ENCODE measurements at places on chromosomes 12 and 14.
A peak's percentile ranks its signal among the peaks of the same experiment; 100 is the strongest.

DNA sequence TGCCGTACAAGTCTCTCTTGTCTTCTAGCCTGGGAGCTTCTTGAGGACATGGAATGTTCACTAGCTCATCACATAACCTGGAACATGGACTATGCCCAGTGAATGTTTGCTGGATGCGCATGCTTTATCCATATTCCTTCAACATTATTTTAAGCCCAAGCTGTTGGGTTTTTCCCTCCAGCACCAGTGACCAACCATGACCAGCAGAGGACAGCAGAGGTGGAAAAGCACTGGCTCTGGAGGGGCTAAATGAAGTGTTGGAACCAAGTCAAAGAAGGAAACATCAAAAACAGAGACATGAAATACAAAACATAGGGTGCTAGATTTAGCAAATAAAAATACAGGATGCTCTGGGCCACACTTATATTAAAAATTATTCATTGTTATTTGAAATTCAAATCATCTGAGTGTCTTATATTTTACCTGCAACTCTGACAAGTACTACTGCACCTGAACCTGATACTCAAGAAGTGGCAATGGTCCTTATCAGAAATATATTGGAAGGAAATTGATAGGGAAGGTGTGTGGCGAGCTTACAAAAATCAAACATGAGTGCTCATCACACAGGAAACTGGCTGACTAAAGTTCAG lies 23.1 kb upstream of the HELB start:
- DNase-seq = no peak

DNA sequence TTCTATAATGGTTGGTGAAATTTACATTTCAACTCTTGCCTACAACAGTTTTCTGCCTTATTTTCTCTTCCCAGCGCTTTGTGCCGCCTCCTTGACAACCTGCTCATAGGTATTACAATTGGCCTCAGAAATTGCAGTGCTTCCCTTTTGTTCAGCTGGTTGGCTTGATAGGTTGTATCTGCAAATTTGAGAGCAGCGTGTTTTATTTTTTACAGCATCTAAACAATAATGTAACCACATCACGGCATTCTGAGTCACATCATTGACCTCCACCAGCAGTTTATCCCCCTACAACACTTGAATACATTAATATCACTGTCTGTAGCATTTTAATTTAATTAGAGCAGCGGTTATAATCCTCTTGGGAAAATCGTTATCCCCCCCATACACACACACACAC lies 99.4 kb downstream of the ETV6 start:
- DNase-seq = no peak

DNA sequence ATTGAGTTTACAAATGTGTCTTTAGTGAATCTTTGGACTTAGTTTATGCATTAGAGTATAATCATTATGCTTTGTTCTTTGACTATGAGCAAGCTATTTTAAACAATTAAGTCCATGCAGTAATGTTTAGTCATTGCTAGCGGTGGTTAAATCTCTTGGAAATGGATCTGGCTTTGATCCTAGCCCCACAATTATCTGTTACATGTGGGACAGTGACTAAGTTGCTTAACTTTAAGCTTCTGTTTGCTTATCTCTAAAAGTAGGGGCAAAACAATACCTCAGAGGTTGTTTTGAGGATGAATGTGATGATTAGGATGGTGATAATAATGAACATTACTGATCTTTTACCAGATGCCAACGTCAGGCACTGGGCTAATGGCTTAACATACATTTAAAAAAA lies 124.2 kb downstream of the NPAS3 start:
- DNase-seq = no peak

DNA sequence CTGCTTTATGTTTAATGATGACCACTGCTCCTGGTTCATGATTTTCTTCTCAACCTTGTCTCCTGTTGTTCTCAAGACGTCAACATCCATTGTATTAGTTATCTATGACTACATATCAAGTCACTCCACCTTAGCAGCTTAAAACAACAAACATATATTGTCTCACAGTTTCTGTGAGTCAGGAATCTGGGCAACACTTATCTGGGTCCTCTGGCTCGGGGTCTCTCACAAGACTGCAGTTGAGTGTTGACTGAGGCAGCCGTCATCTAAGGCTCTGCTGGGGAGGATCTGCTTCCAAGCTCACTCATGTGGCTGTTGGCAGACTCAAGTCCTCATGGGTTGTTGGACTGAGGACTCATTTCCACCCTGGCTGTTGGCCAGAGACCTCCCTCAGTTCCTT lies 27.3 kb upstream of the FRS2 start:
- DNase-seq = no peak

DNA sequence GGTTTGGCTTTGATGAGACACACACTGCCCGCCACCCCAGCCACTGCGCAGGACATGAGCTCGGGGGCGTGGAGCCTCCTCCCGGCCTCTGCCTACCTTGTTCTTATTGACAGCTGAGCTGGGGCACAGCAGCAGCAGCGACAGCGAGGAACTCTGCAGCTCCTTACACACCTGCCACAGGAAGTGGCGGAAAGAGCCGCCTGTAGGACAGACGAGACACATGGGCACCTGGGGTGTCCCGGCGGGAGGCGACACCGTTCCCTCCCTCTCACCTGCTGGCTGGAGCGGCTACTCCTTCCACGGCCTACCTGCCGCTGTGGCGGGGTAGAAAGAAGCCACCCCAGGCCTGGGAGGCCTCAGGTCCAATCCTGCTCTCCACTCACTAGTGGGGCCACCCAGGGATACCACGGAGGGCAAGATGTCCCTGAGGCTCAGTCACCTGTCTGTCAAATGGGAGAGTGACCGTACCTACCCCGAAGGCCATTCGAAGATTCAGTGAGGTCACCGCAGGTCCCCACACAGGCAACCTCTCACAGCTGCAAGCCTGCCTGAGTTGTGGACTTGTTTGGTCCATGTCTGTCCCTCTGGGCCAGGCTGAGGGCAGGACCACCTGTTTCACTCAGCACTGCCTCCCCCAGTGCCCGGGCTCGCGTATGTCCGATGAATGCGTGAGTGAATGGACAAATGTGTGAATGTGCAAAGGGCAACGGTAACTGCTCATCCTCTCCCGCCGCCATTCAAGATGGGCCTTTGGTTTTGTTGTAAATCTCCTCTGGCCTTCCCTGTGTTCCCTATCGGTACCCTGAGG lies 42.6 kb downstream of the TRAFD1 start:
- DNase-seq = no peak

DNA sequence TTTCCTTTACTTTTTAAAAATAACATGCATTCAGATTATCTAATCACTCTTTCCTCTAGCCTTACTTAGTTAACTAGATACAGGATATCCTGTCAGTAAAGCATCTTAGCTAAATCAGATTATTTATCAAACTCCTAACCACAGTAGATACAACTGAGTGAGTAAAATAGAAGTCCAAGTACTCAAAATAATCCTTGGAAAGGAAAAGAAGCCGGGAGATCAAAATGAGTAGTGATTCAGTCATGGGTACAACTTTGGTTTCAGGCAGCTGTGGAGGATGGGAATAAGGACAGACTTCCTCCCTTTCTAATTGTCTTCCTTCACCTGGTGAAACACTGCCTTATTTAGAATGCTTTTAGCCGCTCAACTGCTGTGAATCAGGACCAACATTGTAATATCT lies 29.4 kb downstream of the GNG2 start:
- no peak for DNase-seq

DNA sequence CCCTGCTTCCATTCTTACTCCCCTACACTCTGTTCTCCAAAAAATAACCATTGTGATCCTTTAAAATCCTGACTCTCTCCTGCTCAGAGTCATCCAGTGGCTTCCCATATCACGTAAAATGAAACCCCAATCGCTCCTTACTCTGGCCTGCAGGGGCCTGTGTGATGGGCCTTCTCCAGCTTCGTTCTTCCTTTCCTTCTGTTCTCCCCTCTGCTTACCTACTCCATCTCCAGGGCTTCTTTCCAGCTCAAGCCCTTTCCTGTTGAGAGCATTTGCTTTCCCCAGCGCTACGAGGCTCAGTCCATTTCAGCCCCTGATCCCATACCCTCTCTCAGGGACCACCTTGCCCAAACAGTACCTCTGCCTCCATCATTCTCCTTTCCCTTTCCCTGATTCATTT lies 144.4 kb upstream of the ARHGAP5 start:
- DNase-seq = no peak

GRCh38 chr12:91100906-91101305 lies 10.4 kb downstream of the LUM start:
- no peak for DNase-seq

GRCh38 chr12:11877869-11878780 lies 192.6 kb upstream of the BCL2L14 start:
- DNase-seq = peak; percentile 88

DNA sequence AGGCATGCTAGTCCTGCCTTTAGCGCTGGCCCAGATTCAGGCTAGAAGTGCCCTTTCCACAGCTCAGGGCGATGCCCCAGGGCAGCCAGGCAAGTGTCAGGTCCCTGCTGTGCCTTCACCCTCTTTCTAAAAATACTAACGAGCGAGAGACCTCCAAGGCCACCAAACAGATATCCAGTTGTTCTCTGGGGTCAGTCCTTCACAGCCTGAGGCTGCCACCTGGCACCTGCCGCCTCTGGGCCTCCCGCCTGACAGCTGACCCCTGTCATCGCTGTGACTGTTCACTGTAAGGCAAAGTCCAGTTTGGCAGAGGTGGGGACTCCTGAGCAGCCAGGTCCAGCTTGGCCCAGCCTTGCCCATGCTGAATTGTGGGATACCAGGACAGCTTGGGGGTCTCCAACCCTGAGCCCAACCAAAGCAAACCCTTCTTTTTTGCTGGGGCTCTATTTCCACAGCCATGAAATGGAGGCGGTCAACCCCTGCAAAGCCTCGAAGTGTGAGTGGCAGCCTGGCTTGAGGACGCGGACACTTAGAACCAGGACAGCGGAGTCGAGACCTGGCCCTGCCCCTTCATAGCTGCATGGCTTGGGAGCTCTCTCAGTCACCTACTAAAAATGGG lies 79.9 kb downstream of the NINJ2 start:
- no peak for DNase-seq

GRCh38 chr12:51174501-51174900 lies 1.6 kb upstream of the TFCP2 start:
- no peak for DNase-seq

DNA sequence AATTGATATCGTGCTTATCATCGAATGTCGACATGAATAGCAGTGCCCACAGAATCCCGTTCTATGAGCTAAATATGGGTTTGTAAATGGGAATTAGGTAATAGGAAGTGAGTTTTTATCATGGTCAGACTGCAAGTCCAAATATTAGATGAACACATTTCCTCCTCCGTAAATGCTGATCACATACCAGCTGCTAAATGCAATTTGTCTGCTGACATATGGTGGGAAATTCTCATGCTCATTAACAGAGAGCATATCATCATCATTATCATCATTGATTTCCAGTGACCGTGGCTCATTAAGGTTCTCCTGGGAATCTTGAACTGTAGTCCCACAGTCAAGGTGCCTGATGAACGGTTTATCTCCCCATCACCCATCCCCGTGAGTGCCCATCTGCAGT lies 998.8 kb upstream of the TMEM132C start:
- DNase-seq = no peak

DNA sequence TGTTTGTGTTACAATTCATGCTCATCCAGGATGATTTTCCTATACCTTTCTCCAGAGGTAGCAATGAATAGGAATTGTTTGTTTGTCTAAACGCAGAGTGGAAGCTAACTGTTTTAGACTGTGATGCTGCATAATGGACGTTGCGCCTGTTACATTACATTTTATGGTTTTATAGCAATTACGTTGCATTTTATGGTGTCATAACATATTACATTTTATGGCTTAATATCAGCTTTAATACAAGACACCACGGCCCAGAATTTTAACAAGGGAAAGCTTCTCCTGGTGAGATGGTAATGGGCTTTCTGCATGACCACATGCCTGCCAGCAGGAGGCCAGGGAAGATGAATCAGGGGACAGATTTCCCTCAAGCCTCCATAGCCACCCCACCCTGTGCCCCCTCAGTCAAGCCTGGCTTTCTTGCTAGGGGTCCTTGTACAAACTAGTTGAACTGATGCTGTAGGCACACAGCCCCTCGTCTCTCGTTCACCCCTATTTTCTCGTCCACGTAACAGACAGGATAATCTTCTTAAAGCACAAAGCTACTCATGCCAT lies 56.5 kb downstream of the HSPB8 start:
- no peak for DNase-seq

- DNase-seq = no peak
These were observed 13.5 kb downstream of the C14orf132 start for GRCh38 chr14:96052541-96053247.

GRCh38 chr14:75820761-75821160 lies 159.7 kb downstream of the TTLL5 start:
- DNase-seq = no peak

GRCh38 chr14:27881646-27882045 lies 884.9 kb upstream of the FOXG1 start:
- no peak for DNase-seq

- no peak for DNase-seq
These were observed 525 bp upstream of the FAR2 start for GRCh38 chr12:29148596-29148910.

GRCh38 chr14:21384494-21384851 lies 654 bp upstream of the SUPT16H start:
- DNase-seq = peak; percentile 23

GRCh38 chr12:1069846-1070245 lies 78.8 kb downstream of the ERC1 start:
- no peak for DNase-seq

GRCh38 chr12:115984616-115985015 lies 292.9 kb downstream of the MED13L start:
- DNase-seq = peak; percentile 80

DNA sequence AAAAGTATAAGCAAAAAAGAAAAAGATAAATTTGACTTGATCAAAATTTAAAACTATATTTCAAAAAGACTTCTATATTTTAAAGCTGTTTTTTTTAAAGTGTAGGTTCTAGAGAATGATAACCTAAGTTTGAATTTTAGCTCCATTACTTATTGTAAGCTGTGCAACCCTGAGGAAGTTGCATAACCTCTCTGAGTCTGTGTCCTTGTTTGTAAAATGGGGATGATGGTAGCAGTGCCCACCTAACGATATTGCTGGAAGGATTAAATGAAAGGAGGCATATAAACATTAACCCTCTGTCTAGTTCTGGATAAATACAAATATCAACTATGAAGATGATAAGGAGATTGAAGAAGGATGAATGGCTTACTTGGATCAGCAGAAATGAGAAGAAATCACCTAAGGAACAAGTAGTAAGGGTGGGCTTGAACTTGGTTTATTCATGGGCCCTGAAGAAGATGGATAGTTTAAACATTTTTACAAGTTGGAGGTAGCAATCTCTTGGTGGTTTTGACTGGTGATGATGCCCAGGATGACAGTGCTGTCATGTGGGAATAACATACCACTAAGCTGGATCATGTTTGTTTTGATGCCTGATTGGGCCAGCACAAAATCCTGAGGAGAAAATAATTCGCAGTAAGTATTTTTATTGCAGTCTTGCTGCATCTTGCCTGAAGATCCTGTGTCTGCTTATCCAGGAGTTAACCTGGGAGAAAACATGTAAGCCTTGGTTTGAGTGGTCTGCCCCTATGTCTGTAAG lies 35.0 kb downstream of the TXNRD1 start:
- DNase-seq = no peak

- DNase-seq = peak; percentile 10
These were observed 897.4 kb upstream of the SEL1L start for GRCh38 chr14:82431031-82431430.

All from DMS153 (cell line).